ENCODE measurements at places on chromosomes 11 and 22.

DNA sequence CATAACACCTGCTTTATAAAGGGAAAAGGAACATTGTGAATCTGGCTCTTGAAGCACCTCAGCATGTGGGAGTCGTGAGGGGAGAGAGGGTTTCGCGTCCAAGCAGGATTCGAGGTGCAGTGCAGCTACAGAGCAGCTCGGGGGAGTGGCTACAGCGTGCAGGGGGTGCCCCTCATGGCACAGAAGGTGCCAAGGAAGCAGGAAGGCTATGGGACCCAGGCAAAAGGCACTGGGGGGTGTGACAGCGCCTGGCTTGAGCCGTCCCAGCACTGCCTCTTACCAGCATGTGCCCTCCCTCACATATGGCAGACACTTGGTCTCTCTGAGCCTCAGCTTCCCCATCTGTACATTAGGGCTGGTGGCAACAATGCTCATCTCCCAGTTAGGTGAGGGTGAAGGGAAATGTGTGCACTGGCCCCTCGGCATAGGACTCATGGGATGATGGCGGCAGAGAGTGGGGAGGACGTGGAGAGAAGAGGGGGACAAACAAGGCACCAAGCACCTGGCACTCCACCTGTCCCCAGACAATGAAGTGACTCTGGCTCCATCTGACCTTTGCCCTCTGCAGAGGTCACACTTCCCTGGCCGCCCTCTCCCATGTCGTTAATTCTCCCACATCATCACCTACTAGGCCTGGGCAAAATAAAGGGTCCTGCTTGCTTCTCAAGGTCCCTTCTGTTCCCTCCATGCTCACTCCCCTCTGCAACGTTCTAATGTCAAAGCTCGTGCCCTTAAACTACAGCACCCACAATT, 10.4 kb downstream of the TNKS1BP1 start:
- no peak for DNase-seq

GRCh38 chr11:6563121-6563619, 40.2 kb downstream of the RRP8 start:
- no peak for DNase-seq

DNA sequence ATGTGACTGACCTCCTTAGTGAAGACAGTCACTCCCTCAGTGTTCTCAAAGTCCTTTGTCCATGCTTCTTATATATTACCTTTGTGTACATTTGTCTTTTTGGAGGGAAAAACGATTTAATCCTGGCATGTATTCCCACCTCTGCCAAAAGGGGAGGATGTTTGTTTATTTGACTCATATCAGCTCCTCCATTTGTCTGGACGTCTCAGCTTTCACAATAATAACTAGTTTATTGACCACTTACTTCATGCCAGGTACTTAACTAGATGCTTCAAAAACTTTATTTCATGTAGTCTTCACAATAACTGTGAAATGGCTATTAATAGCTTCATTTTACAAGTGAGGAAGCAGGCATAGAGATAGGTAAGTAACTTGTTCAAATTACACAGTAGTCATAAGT, 5.3 kb downstream of the TBCEL start:
- DNase-seq, result no peak

DNA sequence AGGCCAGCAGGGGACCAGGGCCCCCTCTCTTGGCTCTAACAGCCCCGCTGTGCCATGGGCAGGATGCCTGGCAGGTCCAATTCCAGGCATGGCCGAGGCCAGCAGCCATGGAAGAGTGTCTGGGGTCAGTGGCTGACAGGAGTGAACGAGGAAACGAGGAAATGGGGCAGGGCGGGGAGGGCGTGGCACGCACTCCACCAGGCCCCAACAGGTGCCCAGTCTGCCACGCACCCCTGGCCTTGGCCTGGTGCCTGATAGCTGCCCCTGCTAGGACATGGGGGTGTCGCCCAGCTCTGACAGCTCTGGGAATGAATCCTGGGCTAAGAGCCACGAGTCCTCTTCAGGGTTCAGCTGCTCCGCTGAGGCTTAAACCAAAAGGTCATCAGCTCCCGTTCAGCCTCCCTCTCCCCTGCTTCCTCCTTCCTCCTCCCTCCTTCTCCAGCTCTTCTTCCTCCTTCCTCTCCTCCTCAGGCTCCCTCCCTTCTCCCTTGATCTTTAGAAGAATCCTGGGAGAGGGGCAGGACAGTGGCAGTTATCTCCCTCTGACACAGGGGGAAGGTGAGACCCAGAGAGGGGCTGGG, 11.5 kb upstream of the TBC1D22A start:
- DNase-seq, result no peak

DNA sequence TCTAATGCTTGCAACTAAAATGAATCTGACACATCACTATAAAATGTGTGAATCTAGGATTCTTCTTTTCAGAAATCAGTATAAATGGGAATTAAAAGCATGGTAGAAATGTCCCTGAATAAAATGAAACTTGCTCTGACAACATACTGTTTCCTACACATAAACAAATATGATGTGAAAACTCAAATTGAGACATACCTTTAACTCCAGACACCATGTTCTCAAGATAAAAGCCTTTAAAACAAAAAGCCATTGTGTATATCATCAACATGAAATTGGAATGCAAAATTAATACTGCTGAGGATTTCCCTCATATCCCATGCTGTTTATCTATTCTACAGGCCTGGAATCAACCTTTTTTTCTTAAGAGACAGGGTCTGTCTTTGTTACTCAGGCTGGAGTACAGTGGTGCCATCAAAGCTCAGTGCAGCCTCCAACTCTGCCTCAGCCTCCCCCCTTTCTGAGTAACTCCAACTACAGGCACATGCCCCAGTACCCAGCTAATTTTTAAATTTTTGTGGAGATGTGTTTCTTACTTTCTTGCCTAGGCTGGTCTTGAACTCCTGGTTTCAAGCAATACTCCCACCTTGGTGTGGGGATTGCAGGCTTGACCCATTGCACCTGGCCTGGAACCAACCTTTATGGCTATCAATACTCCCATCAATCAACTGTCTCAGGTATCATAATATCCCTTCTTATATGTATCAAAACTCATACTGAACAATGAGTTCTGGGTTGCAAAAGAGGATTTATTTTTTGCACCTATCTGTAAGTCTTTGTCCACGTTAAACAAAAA, 6.7 kb downstream of the TAF1D start:
- DNase-seq, result no peak

- DNase-seq, result no peak
Observed at GRCh38 chr22:20573176-20573832, 65.9 kb downstream of the MED15 start.

DNA sequence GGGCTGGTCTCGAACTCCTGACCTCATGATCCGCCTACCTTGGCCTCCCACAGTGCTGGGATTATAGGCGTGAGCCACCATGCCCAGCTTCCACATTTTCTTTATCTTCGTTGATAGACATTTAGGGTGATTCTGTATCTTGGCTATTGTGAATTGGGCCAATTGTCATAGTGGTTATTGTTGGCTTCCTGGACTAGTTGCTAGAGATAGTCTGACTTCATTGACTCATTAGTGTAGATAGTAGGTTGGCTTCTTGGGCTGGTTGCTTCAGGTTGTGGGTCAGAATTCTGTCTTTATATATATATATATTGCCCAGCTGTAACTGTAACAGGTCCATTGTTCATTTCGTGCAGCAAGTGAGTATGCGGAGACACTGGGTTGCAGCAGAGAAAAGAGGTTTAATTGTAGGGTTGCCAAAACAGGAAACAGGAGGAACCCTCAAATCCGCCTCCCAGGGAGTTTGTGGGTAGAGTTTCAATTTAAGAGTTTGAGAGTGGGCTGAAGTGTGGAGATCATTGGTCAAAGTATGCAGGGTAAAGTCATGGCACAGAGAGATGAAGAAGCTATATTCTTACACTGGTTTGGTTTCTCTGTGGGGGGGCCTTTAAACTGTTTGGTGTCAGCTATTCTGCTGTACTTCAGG, 22.0 kb downstream of the ATG13 start:
- no peak for DNase-seq

GRCh38 chr22:33274214-33275072, 216.3 kb upstream of the SYN3 start:
- peak; percentile 46 for DNase-seq

DNA sequence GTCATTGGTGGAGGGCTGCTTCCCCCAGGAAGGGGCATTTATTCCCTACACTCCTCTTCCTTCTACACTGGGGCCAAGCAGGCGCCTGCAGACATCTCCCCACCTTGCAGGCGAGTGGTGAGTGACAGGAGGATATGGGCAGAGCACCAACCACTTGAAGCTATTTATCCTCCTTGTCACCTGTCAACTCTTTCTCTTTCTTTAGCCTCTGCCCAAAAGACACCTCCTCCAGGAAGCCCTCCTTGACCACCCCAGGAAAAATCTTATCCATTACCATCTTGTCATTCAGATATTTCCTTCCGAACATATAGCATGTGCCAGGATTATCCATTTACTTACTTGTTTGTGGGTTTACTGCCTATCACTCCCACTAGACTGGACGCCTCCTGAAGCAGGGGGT, 362.4 kb downstream of the MN1 start:
- no peak for DNase-seq

- DNase-seq, result peak; percentile 38
Observed at GRCh38 chr11:112612250-112612849, 348.9 kb upstream of the NCAM1 start.

- no peak for DNase-seq
Observed at GRCh38 chr11:114799476-114799875, 121.1 kb downstream of the NXPE2 start.

DNA sequence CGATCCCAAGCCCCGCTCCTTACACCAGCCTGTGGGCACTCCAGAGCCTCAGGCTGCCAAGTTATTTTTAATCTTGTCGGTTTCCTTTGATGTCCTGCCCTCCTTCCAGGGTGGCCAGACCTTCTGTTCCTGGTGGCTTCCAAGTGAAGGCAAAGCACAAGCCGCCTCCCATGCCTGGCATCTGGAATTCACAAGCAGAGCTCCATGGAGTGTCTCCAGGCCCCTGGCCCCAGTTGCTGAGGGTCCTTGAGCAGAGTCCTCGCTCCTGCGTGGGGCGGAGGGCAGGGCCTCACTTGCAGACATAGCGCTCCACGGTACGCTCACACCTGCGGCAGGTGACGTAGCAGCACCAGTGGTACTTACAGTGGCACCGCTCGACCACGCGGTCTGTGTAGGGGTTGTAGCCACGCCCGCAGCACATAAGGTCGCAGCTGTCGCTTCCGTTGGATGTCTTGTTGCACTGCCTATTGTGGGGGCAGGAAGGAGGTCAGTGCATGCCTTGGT, 19.5 kb downstream of the WNT11 start:
- DNase-seq, result no peak

- DNase-seq, result peak; percentile 60
Observed at GRCh38 chr22:44325718-44326490, 13.2 kb upstream of the SHISAL1 start.

DNA sequence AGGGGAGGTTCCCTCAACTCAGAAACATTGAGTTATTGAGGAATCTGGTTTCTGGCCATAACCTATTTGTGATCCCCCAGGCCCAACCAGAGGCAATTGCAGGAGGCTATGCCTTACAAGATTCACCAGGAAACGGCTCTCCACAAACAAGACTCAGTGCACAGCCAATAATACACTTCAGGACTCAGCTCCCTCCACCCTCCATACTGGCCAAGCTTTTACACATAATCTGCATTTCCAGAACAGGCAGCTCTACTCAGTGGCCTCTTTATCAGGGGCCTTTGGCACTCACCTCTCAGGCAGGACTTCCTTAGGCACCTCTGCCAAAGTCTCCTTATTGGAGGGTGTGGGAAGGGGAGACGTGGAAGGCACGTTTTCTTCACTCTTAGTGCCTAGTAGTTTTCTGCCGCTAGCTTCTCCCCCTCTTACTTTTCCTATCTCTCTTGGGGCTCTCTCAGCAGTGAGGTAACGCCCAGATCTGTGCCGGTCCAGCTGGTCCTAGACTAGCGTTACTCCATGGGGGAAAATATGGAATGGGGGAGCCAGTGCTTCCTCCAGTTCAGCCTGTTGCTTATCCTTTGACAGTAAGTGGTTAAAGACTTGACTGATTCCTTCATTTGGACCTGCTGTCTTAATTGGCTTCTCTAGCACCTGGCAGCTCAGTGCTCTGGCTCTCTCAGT, 62.8 kb upstream of the ANO3 start:
- DNase-seq, result no peak

GRCh38 chr22:47300698-47301405, 538.4 kb downstream of the TBC1D22A start:
- peak; percentile 12 for DNase-seq

- no peak for DNase-seq
Observed at GRCh38 chr22:36423461-36424404, 36.0 kb upstream of the MYH9 start.

DNA sequence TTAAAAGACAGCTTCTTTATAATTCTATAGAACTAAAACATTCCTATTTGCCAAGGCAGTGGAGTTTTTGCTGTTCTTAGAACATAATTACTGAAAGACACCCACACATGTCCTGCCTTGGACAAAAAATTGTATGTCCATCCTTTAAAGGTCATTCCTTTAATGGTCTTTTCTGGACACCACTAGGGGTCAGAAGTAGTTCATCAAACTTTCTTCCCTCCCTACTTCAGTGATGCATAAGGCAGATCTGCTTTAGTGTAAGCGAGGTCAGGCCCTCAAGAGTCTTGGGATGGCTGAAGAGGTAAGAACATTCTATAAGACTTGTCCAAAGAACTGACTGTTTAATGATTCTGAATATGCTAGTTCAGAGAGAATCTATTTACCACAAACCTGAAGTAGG, 4.3 kb upstream of the OR51V1 start:
- no peak for DNase-seq

- no peak for DNase-seq
Observed at GRCh38 chr11:67600324-67601029, 6.3 kb upstream of the NDUFV1 start.

DNA sequence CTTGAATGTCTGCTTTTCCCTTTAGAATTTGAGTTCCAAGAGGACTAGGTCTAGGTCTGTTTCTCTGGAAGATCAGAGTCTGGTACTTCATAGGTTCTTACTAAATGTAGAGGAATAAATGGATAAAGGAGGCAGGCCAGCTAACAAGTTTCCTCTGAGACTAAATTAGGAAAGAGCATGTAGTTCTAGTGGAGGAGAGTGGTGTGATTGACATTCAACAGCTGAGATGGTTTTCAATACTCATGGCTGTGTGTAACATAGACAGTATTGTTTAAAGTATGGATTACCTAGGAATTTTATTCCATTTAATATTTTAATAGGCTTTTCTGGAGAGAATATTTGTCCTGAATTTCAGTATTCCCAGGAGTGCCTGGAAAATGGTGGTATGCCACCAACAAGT, 364.7 kb downstream of the METTL15 start:
- no peak for DNase-seq

- DNase-seq, result no peak
Observed at GRCh38 chr22:25749420-25750169, 7.6 kb downstream of the MYO18B start.

DNA sequence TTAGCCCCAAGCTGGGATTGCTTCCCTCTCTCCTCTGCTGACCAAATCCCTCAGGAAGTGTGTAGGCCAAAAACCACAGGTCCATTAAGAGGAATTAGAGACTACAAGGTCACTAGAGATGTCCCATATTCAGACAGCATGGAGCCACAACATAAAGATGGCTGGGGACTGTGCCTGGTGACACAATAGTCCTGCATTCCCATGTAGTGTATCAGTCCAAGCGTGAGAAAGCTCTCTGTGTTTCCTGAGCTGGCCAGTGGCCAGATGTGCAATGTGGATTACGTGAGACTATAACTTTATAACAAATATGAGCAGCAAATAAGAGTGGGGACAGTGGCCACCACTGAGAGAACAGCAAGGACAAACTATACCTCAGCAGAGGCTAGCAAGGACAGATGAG, 7.6 kb upstream of the MS4A10 start:
- no peak for DNase-seq
